ENCODE measurements at places on chromosomes 7 and 10. TPM values are rescaled to one million over a fixed set of nuclear protein-coding genes. Genes with fewer than 3 reads are reported as not detected.

- H3K27ac ChIP-seq = no peak overlapping the region
- no peaks in the 10 kb centered on the region for H3K27me3 ChIP-seq
- H3K36me3 ChIP-seq = peaks cover 2% of the 10 kb centered on the region
- H3K4me3 ChIP-seq = no peak overlapping the region
- DNase-seq = no peak
Observed at GRCh38 chr10:22765660-22766547, 51.5 kb upstream of the PIP4K2A start.

DNA sequence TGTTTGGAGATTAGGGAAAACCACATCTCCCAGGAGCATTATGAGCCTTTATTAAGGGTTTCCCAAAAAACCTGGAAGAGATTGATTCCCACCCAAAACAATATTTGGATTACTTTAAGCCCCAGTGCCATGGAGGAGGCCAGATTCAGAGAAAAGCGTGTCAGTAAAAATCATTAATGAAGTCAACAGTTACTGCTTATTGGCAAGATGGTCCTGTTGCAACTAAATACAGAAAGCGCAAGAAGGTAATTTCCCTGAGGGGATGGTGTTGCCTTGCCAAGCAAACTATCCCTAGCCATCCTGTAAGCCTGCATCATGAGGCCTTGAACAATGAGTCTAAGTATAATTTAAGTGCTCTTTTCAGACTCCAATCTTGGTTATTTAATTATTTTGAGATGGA lies 156.6 kb downstream of the SPAG6 start:
- no peak for DNase-seq
- no peak overlapping the region for H3K4me3 ChIP-seq
- no peak overlapping the region for H3K27ac ChIP-seq
- H3K27me3 ChIP-seq = peaks cover 39% of the 10 kb centered on the region
- H3K36me3 ChIP-seq = no peaks in the 10 kb centered on the region
- peaks cover 13% of the 10 kb centered on the region for H3K4me1 ChIP-seq

GRCh38 chr10:50574305-50574704 lies 49.5 kb downstream of the SGMS1 start:
- H3K4me3 ChIP-seq = no peak overlapping the region
- no peak overlapping the region for H3K27ac ChIP-seq
- DNase-seq = no peak
- H3K4me1 ChIP-seq = no peaks in the 10 kb centered on the region
- no peaks in the 10 kb centered on the region for H3K36me3 ChIP-seq

GRCh38 chr7:29971566-29972314 lies 17.9 kb downstream of the SCRN1 start:
- H3K27me3 ChIP-seq = peaks cover 29% of the 10 kb centered on the region
- no peaks in the 10 kb centered on the region for H3K36me3 ChIP-seq
- no peak for DNase-seq
- H3K27ac ChIP-seq = no peak overlapping the region
- no peak overlapping the region for H3K4me3 ChIP-seq

- H3K4me3 ChIP-seq = no peak overlapping the region
- H3K27me3 ChIP-seq = no peaks in the 10 kb centered on the region
- H3K27ac ChIP-seq = no peak overlapping the region
- no peaks in the 10 kb centered on the region for H3K4me1 ChIP-seq
- no peaks in the 10 kb centered on the region for H3K36me3 ChIP-seq
Observed at GRCh38 chr10:83809001-83809400, 330.3 kb upstream of the GHITM start.

DNA sequence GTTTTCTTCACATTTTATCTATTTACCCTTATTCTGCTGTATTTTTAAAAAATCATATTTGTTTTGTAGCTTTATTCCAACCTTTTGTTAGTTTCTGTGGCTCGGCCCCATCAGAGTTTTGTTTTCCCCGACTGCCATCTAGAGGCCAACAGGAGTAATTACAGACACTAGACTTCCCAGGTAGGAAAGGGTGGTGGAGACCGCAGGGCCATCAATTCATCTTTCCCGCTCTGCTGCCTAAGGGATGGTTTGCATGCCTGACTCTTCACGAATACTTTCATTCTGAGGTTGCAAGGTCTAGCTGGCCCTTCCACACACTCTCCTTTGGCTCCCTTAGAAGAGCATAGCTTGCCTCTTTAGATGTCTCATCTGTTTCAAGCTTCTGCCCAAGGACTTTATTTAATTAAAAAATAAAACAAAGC lies 38.3 kb downstream of the LYZL2 start:
- H3K4me1 ChIP-seq = peaks cover 4% of the 10 kb centered on the region
- DNase-seq = peak; percentile 39
- peaks cover 13% of the 10 kb centered on the region for H3K27me3 ChIP-seq
- no peaks in the 10 kb centered on the region for H3K36me3 ChIP-seq

Gene C10orf53
- not detected for total RNA-seq

Measured in activated CD4-positive, alpha-beta memory T cell treated with anti-CD3 and anti-CD28 coated beads, Interleukin-2, amount 10 ng/mL, durations not matched to agents 7 days and 5 days (primary cell).